ENCODE measurements at places on chromosomes 3 and 15.

GRCh38 chr15:82146576-82146975 lies 100.8 kb upstream of the MEX3B start:
- DNase-seq: no peak

DNA sequence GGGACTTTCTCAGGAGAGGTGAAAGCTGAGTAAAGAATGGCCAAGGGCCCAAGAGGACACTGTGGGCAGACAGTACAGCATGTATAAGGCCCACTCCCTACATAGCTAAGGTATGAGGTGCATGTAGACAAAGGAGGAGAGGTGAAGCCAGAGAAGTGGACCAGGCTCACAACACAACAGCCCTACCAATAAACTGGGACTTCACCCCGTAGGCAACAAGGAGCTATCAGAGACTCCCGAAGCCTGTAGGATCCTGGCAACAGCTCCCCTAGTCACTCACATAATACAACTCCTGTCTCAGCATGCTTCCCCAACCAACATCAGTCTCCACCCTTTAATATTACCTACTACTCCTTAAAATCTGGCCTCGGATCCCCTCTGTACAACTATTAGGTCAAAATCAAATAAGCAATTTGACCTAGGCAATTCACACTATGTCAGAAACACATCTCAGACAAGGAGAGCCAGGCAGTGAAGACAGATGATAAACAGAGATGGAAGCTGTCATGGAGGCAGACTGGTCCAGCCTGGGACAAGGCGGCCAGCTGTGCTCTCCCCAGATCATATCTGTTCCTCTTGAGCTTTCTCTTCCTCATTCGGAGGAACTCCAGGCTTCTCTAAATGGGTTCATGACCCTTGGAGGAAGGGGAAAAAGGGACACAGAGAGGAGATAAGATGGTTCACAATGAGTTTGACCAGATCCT lies 1.4 kb downstream of the XXYLT1 start:
- no peak for DNase-seq

- DNase-seq: no peak
These were observed 482.5 kb upstream of the TBL1XR1 start for GRCh38 chr3:177679568-177680471.

- no peak for DNase-seq
These were observed 8.4 kb downstream of the COLQ start for GRCh38 chr3:15513116-15513515.

- DNase-seq: no peak
These were observed 112.5 kb upstream of the BNIP2 start for GRCh38 chr15:59801649-59802048.

DNA sequence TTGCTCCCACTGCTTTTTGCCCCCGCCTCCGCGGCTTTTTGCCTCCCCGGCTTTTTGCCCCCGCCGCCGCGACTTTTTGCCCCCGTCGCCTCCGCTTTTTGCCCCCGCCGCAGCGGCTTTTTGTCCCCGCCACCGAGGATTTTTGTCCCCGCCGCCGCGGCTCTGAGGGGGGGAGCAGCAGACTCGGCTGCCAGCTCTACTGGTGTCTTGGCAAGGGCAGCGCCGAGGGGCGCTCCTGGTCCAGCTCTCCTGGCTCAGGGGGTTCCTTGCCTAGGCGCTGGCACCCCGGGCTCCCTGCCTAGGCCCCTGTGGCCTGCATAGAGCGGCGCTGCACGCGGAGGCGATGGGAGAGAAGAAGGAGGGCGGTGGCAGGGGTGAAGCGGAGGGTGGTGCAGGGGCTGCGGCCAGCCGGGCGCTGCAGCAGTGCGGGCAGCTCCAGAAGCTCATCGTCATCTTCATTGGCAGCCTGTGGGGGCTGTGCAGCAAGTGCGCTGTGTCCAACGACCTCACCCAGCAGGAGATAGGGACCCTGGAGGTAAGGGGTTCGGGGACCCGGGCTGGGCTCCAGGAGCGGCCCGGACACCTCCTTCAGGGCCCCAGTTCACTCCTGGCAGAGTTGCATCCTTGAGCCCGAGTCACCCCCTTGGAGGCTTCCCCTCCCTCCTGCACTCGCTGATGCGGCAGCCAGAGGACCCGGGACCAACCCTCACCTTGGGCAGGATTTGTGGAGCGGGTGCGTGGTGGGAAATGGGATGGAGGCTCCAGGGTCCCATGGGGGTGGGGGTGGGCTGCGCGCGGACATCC lies 642.4 kb downstream of the GOLGA6L6 start:
- DNase-seq: no peak

DNA sequence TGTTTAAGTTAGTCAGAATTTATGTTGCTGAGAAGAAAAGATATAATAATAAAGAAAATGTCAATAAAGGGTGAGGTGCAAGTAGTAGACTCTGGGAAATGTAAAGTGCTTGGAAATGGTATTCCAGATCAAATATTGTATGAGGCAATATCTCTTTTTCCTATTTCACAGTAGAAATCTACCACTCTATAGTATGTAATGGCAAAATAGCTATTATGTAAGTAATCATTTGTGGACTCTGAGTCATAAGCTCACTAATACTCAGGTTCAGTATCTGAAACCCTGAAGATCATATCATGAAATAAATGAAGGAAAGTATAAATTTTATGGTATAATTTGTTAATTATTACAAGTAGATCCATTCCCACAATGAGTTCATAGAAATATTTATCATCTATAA lies 322.1 kb downstream of the PYDC2 start:
- DNase-seq: no peak
